Kasumi-1 (cell line): ENCODE measurements at places on chromosomes 16 and 17.

GRCh38 chr17:47704736-47705135 is 10.8 kb downstream of the TBKBP1 start:
- DNase-seq: no peak

DNA sequence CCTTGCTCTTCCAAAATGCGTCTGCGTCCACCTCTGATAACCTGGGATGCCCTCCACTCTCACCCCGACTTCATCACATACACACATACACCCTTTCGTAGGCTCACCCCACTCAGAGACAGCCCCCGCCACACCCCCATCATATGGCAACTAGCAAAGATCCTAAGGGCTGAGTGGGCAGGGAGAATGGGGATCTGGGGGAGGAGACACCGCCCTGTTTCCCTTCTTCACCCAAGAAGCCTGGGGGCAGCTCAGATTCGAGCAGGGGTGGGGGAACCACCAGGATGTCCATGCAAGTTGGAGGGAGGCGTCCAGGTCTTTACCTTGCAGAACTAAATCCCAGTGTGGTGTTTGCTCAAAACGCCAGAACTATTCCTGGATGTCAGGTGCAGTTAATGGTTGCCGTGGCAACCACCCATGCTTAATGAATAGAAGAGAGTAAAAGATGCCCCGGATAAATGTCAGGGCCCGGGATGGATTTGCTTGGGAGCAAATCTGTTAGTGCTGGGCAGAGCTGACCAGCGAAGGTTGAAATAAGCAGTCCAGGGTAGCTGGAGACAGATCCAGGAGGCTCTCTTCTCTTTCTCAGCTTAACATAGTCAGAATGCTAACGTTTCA is 72.8 kb downstream of the CACNG3 start:
- DNase-seq: no peak

GRCh38 chr16:700684-701584 is 4.7 kb downstream of the FBXL16 start:
- no peak for DNase-seq

DNA sequence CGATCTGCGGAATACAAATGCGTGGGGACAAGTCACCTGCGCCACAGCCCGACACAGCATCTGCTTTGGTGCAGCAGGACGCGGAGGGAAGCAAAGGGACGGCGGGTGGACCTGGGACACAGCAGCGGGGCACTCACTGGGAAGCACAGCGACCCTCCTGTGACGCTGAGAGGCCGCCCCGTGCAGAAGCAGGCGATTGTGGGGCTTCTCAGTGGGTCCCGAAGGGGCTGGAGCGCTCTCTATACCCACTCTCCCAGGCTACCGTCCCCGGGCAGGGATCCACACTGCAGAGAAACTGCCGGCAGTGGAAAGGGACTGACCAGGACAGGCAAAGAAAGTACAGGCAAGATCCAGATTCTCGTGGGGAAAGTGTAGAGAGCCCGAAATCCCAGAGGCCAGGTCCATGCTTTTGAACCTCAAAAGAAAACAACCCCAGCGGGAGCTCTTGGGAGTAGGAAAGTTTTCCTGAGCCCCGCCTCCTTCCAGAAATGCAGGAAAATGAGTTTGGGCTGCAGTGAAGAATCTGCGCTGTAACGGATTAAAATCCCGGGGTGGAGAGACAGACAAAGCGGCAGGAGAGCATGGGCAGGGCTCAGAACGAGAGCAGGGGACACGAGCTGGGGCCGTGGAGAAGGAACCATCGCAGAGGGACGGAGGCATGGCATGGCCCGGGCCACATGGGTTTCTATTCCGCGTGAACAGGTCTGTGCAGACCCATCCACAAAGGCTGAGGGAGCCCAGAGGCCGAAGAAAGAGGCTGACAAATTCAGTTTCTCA is 12.7 kb downstream of the COX4I1 start:
- no peak for DNase-seq

GRCh38 chr17:56290101-56290801 is 137.0 kb downstream of the ANKFN1 start:
- no peak for DNase-seq
